Pancreas (tissue), 10 donors: ENCODE measurements at places on chromosomes 3 and 15. TPM values are rescaled to one million over a fixed set of nuclear protein-coding genes. Genes with fewer than 3 reads are reported as not detected.
A peak's percentile ranks its signal among the peaks of the same experiment; 100 is the strongest.

CPLX3 gene
- not detected for total RNA-seq

DNA sequence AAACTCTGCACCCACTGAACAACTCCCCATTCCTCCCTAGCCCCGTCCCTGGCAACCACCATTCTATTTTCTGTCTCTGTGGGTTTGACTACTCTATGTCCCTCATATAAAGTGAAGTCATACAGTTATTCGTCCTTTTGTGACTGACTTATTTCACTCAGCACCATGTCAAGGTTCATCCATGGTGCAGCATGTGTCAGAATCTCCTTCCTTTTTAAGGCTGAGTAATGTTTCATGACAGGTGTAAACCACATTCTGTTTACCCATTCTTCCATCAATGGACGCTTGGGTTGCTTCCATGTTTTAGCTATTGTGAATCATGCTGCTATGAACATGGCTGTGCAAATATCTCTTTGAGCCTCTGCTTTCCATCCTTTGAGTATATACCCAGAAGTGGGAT lies 192.3 kb upstream of the NSMCE3 start:
- DNase-seq: no peak

GRCh38 chr3:67882981-67883380 lies 228.6 kb upstream of the SUCLG2 start:
- DNase-seq: no peak

- DNase-seq: peak; percentile 58
These were observed 83.6 kb upstream of the AKAP13 start for GRCh38 chr15:85296615-85297402.

SLC12A8 gene
- 14.8 TPM for total RNA-seq

KCNAB1 gene
- 2.9 TPM for total RNA-seq

DNA sequence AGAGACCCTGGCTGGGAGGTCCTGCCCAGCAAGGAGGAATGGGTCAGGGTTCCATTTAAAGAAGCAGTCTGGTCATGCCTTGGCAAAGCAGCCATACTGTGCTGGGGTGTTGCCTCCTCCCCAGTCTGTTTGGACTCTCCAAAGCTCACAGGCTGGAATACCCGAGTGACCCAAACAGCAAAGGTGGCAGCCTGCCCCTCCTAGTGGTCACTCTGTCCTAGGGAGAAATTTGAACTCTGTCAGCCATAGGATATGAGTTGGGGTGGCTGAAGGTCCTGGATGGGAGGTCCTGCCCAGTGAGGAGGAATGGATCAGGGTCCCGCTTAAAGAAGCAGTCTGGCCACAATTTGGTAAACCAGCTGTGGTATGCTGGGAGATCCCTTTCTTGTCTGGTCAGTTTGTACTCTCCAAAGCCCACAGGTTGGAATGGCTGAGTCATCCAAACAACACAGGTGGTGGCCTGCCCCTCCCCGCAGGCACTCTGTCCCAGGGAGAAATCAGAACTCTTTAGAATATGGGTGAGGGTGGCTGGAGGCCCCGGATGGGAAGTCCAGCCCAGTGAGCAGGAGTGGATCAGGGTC lies 45.0 kb downstream of the CCR1 start:
- no peak for DNase-seq

CP gene
- 1.5 TPM for total RNA-seq

LINGO1 gene
- total RNA-seq: 2.0 TPM

ZNF80 gene
- not detected for total RNA-seq

GRCh38 chr15:58522391-58522790 lies 90.6 kb downstream of the LIPC start:
- no peak for DNase-seq

CPOX gene
- 5.5 TPM for total RNA-seq

GRCh38 chr3:131591394-131592014 lies 88.7 kb upstream of the MRPL3 start:
- no peak for DNase-seq

GRCh38 chr3:52527039-52527731 lies 6.5 kb downstream of the NT5DC2 start:
- DNase-seq: peak; percentile 47

GRCh38 chr3:53072653-53073552 lies 27.0 kb upstream of the SFMBT1 start:
- DNase-seq: peak; percentile 91

ERC2 gene
- 2.1 TPM for total RNA-seq

DNA sequence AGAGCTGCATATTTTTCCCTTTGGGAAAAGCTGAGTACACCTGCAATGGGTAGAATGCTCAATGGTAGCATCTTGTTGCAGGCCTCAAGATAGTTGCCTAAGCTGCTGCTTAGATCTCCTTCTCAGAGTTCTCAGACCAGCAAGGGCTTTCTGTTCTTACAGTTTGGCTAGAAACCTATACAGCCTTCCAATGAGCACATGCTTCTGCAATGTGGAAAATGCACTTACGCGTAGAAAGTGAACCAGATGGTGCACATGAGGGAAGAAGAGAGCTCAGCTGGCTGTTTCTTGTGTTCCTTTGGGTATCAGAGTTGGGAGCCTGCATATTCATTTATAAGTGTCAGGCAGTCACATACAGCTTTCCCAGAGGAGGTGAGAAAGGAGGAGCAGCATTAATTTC lies 136.4 kb downstream of the B3GALNT1 start:
- no peak for DNase-seq

- DNase-seq: no peak
These were observed 27.9 kb downstream of the AKAP13 start for GRCh38 chr15:85408270-85408746.

GRCh38 chr3:170836491-170836890 lies 33.5 kb downstream of the RPL22L1 start:
- no peak for DNase-seq

GRCh38 chr15:98217356-98217755 lies 256.9 kb downstream of the ARRDC4 start:
- no peak for DNase-seq

HIGD1A gene
- 17.3 TPM for total RNA-seq

MCTP2 gene
- 15.2 TPM for total RNA-seq

UPK1B gene
- 6.6 TPM for total RNA-seq

DNA sequence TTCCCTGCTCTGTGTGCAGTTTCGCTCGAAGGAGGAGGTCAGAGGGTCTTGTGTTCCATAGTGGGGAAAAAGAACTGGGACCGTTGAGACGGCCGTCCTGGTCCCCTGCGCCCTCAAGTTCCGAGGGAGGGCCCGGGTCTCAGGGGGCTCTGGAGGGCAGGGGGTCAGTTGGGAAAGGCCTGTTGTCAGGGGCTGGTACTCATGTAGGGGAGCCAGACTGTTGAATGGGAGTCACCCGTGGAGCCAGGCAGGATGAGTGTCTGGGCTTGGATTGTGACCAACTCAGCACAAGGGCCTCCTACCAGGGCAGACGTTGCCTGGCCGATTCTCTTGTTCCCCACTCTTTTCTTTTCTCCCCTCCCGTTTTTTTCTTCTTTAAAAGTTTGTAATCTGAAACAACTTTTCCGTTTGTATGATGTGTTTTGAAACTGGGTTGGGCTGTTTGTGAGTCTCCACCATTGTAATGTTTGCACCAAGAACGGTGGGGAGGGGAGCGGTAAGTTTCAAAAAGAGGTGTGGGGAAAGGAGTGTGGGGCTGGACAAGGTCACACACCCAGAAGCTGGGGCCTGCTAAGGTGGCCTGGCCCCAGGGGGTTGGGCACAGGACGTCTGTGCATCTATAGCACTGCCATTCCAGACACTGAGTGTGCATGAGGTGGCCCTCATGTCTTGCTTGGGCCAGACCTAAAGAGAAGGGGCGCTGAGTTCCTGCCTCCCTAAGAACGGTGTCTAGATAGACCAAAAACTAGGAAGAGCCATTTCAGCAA lies 1.1 kb downstream of the CMTM7 start:
- DNase-seq: peak; percentile 58

GRCh38 chr15:92880796-92881195 lies 19.3 kb upstream of the CHD2 start:
- DNase-seq: no peak

GRCh38 chr15:93486407-93487117 lies 397.6 kb upstream of the RGMA start:
- DNase-seq: peak; percentile 80

DNA sequence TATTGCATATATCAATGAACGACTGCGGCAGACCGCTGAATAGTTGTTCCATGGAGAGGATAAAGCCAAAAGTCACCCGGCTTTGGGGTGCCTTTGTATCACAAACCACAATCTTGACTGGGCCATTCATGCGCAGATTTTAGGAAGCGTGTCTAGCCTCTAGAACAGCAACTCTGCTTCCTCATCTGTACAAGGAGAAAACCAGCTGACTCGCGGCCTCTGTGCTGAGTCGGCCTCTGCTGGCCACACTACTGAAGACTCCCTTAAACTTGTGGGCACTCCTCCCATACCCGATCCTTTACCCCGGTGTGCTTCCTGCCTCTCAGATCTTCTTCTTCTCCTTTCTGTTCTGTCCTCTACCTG lies 872 bp downstream of the DLEC1 start:
- DNase-seq: no peak

C3orf70 gene
- 0.28 TPM for total RNA-seq

DNA sequence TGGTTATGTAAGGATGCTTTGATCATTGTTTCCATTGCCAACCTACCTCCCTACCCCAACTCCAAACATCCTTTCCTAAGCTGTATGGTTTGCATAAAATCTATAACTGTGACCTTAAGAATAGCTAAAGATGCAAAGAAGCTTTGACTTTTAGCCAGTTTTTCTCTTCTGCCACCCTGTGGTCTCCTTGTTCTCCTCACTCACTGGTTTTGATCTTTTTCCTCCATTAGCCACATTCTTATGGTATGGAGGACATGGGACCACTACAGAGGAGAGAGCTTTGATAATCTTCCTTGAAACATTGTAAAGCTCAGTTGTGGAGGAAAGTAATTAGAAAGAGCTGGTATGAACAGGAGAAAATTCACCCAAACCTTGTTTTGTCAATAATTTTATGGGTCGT lies 115.9 kb downstream of the NEK11 start:
- no peak for DNase-seq

- DNase-seq: no peak
These were observed 215.2 kb downstream of the PCCB start for GRCh38 chr3:136465296-136465695.

- no peak for DNase-seq
These were observed 10.5 kb downstream of the LRRK1 start for GRCh38 chr15:100929641-100930042.

DNA sequence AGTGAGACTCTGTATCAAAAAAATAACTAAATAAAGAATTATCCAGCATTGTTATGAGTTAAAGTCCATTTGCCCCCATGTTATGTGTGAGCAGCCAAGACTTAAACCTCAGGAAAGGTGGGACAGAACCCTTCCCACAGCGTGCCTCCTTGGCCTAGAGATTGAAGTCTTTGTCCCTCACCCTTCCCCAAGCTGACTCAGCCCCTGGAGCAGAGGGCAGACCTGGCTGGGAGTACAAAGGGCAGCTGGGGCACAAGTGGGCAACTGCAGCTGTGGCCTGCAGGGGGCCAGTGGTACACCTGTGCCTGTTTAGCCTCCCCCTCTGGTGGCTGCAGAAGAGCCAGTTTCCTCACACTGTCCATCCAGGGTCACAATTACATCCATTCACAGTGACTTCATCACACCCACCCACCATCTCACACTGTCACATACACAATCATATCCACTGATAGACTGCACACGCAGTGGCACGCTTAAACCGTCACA lies 940 bp upstream of the ACY1 start:
- DNase-seq: peak; percentile 53

GALNT15 gene
- total RNA-seq: 5.1 TPM

DNA sequence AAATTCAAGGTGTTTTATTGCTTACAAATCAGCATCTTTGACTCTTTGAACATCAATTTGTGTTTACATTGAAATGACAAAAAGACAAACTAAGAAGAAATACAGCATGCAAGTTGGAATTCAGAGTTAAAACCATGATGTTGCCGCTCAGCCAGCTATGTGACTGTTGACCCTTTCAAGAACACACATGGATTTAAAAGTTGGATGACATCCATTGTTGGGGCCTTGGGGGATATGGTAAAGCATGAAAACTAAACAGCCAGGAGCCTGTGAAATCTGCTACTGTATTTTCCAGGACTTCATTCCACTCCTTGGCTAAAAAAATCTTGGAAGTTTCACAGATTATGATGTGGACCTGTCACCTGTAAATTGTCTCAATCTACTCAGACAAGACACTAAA lies 4.6 kb downstream of the P2RY1 start:
- DNase-seq: no peak

GRCh38 chr3:131544557-131544956 lies 41.8 kb upstream of the MRPL3 start:
- no peak for DNase-seq

DNA sequence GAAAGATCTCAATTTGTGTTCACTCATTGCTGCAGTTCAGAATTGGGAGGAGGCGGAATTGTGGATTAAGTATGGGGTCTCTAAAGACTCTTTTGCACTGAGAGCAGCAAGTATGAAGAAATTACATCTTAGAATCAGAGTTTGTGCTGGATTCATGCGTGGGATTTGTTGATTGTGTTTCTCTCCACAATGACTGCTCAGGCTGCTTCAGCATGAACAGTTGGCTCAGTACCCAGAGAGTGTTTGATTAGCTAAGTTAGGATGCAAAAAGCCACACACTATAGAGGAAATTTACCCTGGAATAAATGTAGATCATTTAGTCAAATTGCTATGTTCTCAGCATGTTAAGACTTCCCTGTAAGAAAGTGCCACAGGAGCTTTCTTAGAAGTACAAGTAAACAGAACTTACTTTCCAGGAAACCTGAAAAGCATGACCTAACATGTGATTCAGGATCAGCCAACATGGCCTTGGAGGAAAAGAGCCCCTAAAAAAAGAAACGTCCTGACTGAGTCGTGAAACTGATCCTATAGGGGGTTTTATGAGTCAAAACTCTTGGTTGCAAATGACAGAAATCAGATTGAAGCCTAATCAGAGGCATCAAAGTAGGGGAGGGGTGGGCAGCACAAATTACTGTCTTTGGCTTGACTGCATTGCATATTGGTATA lies 32.6 kb downstream of the HHLA2 start:
- DNase-seq: no peak

GRCh38 chr3:62601238-62602070 lies 228.1 kb upstream of the FEZF2 start:
- DNase-seq: no peak

STRIT1 gene
- total RNA-seq: not detected

DNA sequence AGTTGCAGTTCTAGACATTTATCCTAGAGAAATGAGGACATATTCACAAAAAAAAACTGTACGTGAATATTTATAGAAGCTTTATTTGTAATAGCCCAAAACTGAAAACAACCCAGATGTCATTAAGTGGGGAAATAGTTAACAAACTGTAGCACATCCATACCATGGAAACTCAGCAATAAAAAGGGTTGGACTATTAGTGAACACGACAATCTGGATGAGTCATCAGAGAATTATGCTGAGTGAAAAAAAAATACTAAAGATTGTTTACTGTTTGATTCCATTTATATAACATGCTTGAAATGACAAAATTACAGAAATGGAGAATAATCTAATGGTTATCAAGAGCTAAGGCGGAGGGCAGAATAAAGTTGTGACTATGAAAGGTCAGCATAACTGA lies 59.5 kb downstream of the CPA3 start:
- no peak for DNase-seq

DNA sequence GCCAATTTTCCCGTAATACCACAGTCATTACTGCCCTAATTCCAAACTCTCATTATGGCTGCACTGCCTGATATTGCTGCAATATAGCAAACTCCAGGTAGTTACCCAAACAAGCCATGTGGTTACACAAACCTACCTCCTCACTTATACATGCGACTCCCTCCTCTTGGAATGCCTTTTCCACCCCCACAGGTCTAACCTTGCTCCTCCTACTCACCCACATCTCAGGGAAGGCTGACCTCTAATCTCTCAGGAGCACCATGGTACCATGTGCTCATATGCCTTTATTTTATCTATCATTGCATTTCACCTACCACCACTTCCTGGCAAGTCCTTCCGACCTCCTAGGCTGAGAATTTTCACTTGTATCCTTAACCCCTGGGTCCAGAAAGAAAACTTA lies 2.9 kb downstream of the RBPMS2 start:
- no peak for DNase-seq
